HT1080 (cell line): ENCODE measurements at places on chromosomes 2 and 18. TPM values are rescaled to one million over a fixed set of nuclear protein-coding genes. Genes with fewer than 3 reads are reported as not detected.
A peak's percentile ranks its signal among the peaks of the same experiment; 100 is the strongest.

GRCh38 chr2:206062724-206063123, 23.2 kb downstream of the INO80D start:
- DNase-seq: no peak

DNA sequence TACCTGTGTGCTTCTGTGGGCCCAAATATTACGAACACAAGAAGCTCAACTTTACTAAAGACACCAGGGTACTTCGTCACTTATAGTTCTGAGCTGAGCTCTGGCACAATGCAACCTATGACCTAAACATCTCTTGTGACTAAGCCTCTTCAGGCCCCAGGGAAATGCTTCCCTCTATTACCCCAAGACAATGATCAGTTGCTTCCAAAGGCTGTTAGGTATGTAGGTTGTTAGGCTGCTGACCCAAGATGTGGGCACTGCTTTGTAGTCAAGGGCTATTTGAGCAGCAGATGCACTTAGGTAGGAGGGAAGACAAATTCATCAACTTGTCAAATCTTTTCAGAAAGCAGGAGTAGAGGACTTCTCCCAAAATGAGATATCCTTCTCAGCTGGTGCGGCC, 640.1 kb downstream of the EPHA4 start:
- DNase-seq: no peak

DNA sequence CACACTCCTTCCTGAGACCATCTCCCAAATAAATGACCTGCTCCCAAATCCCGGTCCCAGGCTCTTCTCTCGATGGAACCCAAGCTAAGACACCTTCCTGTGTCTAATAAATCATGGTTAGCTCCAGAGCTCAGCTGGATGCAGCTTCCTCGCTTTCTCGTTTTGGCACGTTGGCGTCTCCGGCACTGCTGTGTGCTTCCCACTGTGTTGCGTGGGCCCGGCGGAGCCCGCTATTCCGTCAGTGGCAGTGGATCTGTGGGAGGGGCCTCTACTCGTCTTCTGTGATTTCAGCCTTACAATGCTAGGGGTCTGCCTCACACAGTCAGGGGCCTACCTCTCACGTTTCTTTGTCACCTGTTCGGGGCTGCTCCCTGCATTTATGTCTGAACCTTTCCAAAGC, 29.4 kb upstream of the YWHAQ start:
- no peak for DNase-seq

- peak; percentile 7 for DNase-seq
Measured at GRCh38 chr18:11728249-11728648, 39.2 kb downstream of the GNAL start.

GRCh38 chr2:43025709-43026295, 200.6 kb downstream of the ZFP36L2 start:
- DNase-seq: no peak

DNA sequence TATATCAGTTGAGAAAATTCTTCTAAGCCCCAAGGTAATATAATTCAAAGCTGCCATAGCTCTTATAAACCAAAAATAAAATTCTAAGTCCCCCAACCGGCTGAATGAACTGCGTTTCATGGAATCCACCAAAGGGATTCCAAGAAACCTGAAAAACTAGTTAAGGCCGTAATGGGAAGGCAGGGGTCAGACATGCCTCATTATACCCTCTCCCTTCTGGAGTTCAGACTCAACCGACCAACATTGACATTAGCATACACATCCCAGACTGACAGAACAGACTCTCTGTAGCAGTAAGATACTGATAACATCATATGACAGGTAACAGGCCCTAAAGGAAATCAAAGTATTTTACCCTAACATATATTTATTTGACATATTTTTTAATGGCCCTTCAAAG, 31.4 kb upstream of the PHLPP1 start:
- DNase-seq: no peak

DNA sequence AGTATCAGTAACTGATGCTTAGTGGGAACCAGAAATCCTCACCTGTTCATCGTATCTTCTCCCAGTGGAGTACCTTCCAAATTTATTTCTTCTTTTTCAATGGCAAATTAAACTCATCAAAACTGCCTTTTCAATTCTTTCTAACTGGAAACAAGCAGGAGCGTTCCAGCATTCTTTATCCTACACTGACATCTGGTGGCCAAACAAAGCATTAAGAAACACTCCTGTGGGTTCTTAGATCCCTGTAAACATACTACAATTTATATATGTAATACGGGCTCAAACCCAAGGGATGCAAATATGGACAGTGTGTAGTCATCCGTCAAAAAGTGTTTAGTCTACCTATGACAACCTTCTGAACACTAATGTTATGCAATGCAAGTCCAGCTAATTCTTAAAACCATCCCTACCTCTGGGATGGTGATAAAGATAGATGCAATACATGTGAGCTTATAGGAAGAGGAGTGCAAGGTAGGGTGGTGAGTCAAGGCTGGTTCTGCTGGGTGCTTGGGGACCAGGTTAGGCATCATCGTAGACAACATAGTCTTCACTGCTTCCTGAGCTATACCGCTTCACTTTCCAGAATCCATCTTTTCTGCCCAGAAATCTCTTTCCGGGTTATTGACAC, 375.0 kb downstream of the CTNNA2 start:
- peak; percentile 30 for DNase-seq

DNA sequence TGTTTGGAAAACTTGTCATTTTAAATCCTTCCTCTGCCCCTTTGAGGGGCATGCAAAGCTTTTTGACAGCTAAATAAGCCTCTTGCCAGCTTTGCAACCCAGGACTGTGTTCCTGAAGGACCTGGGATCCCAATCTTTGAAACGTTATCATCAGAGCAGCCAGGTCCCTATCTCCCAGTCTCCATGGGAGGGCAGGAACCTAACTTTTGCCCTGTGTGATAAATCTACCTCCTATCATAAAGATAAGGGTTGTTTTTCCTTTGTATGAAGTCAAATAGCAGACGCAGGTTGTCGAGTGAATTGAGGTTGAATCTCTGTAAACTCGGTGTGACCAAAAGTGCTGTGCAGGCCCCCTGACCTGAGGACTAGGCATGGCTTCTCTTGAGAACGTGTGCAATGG, 30.1 kb downstream of the TPRKB start:
- no peak for DNase-seq

GRCh38 chr2:218664653-218665052, 5.2 kb downstream of the BCS1L start:
- no peak for DNase-seq

DNA sequence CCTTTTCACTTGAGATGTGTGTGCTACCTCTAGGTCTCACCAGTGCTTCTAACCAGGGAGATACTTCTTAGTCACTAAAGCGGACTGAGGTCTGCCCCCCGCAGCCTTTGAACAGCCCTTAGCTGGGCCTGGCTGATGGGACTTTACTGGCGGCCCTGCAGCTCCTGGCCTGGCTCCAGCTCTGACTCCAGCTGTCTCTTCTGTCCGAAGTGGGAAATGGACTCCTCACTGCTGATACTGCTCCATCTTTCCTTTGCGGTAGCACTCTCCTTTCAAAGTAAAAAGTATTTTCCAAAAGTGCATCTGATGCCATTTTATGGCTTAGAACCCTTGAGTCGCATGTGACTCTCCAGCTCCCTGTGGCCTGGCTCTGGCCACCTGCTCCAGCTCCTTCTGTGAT, 64.5 kb downstream of the ATP9B start:
- DNase-seq: no peak

- no peak for DNase-seq
Measured at GRCh38 chr2:238231809-238232208, 8.0 kb downstream of the HES6 start.

DNA sequence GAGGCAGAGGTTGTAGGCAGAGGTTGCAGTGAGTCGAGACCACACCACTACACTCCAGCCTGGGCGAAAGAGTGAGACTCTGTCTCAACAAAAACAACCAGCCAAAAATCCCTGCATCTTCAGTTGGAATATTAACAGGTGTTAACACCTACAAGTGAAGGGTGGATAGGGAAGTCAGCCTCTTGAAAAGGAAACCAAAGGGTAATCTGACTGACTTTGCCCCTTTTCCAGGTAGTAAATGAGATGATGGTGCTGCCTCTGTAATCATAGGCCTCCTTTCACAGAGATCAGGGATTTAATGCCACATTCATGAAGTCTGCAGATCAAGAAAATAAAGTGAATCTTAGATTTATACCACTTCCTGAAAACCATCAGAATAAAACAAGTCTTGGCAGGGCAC, 133.6 kb downstream of the GALNT1 start:
- DNase-seq: no peak

DNA sequence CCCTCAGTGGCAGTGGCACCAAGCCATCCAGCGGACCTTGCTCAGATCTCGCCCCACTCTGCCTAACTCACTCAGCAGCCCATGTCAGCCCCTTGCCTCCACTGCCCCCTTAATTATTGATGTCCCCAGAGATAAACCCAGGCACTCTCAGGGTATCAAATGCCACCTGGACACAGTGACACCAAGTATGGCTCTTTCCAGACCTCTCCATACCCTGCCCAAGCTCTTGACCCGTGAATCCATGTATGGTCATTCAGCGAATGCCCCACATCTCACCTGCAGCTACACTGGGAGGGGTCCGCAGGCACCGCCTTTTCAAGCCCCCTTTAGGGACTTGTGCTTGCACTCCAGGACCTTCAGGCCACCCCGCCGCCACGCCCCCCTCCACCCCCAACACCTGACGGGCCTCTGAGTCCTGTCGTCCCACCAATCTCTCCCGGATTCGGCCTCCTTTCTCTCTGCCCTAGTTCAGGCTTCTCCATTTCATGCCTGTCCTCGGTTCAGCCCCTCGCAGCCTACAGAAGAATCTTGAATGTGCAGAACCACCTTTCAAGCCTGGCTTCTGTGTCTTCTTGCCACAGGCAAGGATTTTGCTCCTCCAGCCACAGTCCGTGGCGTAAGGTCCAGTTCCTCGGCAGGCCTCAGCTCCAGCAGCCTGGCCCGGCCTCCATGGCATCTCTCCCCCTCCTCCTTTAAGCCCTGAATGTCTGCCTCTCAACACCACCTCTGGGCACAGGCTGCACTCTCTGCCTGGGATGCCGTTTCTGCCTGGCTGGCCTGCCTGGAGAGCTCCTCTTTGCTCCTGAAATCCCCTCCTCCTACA, 54.1 kb upstream of the ODC1 start:
- no peak for DNase-seq

DNA sequence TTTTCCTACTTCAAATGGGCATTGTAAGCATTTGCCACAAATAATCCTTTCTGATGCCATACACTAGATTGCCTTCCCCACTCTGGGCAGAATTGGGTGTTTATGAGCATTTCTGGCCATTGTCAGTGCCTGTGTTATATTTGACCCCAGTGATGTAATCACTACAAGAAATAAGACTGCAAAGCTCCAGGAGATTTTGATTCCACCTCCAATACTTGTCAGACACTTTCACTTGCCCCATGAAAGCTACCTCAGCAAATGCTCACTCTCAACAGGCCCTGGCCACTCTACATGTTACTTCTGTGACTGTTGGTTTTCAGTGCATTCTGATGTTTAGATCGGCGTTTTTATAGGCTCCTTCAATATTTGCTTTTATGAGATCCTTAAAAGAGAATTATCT, 135.1 kb downstream of the GFPT1 start:
- DNase-seq: no peak

GRCh38 chr2:208415255-208415654, 8.7 kb downstream of the PTH2R start:
- DNase-seq: no peak

ANKAR gene
- 2.0 and 2.4 TPM in 2 replicates for total RNA-seq

TNFRSF11A gene
- total RNA-seq: 9.8 and 13.1 TPM in 2 replicates

SERPINB12 gene
- total RNA-seq: not detected in 2 replicates

POTEF gene
- total RNA-seq: 5.3 and 7.7 TPM in 2 replicates

LAMA1 gene
- 12.2 and 12.6 TPM in 2 replicates for total RNA-seq

LHCGR gene
- total RNA-seq: not detected in 2 replicates

CAPN14 gene
- 0.03 and 0.24 TPM in 2 replicates for total RNA-seq

SKOR2 gene
- not detected in 2 replicates for total RNA-seq
